ENCODE measurements at places on chromosomes 2 and 18. TPM values are rescaled to one million over a fixed set of nuclear protein-coding genes. Genes with fewer than 3 reads are reported as not detected.

Gene CPLX4
- 0.05 TPM for total RNA-seq

Gene SLC11A1
- total RNA-seq = 0.71 TPM

- DNase-seq = no peak
These were observed 330.4 kb downstream of the SLC4A3 start for GRCh38 chr2:219957820-219958219.

- DNase-seq = no peak
These were observed 317.4 kb upstream of the UBE2E3 start for GRCh38 chr2:180662941-180663471.

DNA sequence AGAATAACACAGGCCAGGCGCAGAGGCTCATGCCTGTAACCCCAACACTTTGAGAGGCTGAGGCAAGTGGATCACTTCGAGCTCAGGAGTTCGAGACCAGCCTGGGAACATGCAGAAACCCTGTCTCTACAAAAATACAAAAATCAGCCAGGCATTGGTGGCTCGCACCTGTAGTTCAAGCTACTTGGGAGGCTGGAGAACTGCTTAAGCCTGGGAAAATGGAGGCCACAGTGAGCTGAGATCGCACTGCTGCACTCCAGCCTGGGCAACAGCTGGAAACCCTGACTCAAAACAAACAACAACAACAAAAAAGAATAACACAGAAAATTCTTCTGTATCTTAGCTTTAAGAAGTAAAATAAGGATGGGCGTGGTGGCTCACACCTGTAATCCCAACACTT lies 440.3 kb downstream of the LRATD1 start:
- DNase-seq = no peak

DNA sequence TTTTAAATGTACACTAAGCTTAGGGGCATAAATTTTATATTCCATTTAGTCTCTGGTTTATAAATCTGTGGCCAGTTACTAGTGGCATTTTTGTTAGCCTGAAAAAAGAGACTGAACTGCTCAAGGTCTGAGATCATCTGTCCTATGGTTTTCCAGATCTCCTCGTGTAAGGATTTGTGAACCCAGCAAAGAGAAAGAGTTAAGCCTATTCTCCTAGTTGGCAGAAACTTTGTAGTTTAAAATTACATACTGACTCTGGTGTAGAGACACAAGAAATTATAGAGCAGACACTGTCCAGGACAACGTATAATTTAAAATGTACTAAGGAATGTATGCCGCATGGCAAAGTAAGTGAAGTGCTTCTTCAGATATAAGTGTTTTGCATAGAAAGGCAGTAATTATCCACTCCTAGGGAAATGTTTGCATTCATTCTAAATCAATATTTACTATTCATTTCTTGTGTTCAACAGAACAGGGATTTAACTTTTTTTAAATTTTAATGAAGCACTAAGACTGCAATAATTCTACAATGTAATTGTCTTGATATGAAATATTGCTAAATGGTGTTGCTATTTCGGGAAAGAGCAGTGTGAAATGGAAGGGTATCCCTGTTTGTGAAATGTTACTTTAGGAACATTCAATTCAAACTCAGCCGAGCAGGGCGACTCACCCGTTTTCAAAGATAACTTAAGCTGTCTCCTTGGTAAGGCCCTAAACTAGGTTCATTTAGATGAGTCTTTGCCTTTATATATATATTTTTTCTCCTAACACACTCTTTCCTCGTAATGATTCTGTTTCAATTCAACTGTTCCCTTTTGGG lies 508.4 kb upstream of the ZEB2 start:
- no peak for DNase-seq

- no peak for DNase-seq
These were observed 79.4 kb upstream of the FOSL2 start for GRCh38 chr2:28313220-28313784.
